ENCODE measurements at places on chromosomes 1 and 21.

DNA sequence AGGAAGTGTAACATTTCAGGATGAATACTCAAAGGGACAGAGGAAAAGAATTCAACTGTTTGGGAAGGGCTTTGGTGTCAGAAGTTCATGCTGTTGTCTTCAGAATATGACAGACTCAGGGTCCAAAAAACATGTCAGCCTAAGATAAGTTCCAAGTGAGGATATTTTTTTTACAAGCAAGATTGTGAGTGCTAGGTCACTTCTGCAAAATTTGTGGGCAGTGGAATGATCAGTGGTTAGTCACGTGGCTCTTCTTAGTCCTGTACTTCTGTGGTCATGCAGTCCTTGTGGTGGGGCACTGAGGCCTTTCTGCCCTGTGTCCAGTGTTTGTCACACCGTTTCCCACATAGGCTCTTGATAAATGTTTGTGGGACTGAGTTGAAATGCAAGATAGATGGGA lies 5.2 kb downstream of the RGL1 start:
- no peak for DNase-seq

DNA sequence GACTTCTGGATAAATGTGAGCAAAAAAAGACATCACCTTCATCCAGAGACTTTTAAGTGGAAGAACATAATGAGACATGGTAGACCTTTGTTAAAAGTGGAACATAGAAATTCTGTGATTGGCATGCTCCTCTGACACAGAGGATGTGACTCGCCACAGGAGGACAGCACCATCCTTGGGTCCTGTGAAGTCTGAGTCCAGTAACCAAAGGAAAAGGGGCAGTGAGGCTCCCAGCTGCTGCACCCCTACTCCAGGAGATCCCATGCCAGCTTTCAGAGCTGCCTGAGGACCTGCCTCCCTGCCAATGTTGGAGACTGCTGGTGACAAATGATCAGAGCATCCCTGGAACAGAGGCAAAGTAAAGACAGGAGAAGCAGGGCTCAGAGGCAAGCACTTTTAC lies 136.2 kb downstream of the BRINP2 start:
- DNase-seq, result no peak

- DNase-seq, result no peak
Measured at GRCh38 chr1:89847191-89847729, 26.4 kb downstream of the LRRC8D start.

- no peak for DNase-seq
Measured at GRCh38 chr1:29239142-29239541, 2.8 kb downstream of the PTPRU start.
